Activated CD4-positive, alpha-beta T cell treated with anti-CD3 and anti-CD28 coated beads, Interleukin-2, amount 10 ng/mL, durations not matched to agents 7 days and 5 days (primary cell): ENCODE measurements at places on chromosomes 6 and 20. TPM values are rescaled to one million over a fixed set of nuclear protein-coding genes. Genes with fewer than 3 reads are reported as not detected.

Gene EDN1
- 0.10 TPM for total RNA-seq

Gene NNAT
- not detected for total RNA-seq

Gene OR2H2
- not detected for total RNA-seq

Gene MOXD1
- not detected for total RNA-seq

Gene EYA4
- total RNA-seq: not detected

Gene OPRL1
- 1.6 TPM for total RNA-seq

Gene OR2B6
- total RNA-seq: not detected

Gene WFDC11
- not detected for total RNA-seq

Gene HLA-DMB
- total RNA-seq: 8.5 TPM

Gene CPXM1
- not detected for total RNA-seq

Gene RAB44
- 0.08 TPM for total RNA-seq

Gene GSTA4
- total RNA-seq: 6.1 TPM

Gene ZC3H12D
- 16.5 TPM for total RNA-seq

Gene PBOV1
- total RNA-seq: not detected

Gene VSX1
- not detected for total RNA-seq

Gene BPIFB2
- total RNA-seq: not detected

Gene GGTLC1
- total RNA-seq: not detected

Gene SIM1
- total RNA-seq: not detected

Gene FABP7
- not detected for total RNA-seq

Gene ENPP5
- total RNA-seq: 0.23 TPM

Gene PTPRT
- total RNA-seq: not detected

Gene MLIP
- not detected for total RNA-seq

Gene MEI4
- not detected for total RNA-seq

Gene GRM1
- total RNA-seq: not detected

Gene GJA10
- total RNA-seq: not detected

Gene AKAP12
- 0.52 TPM for total RNA-seq

Gene BTNL2
- not detected for total RNA-seq

Gene ADGB
- total RNA-seq: not detected

Gene NR2E1
- not detected for total RNA-seq

Gene SYNDIG1
- total RNA-seq: not detected

Gene TPD52L1
- not detected for total RNA-seq

Gene RIPPLY2
- total RNA-seq: not detected

Gene FAM120B
- 33.0 TPM for total RNA-seq

Gene SALL4
- total RNA-seq: 0.17 TPM

Gene SPACA1
- total RNA-seq: not detected

Gene CNBD2
- 5.0 TPM for total RNA-seq

Gene SCRT2
- total RNA-seq: not detected

Gene POM121L2
- total RNA-seq: not detected

Gene PI3
- total RNA-seq: not detected

Gene WFDC2
- total RNA-seq: not detected

Gene BANF2
- not detected for total RNA-seq

Gene DEFB132
- total RNA-seq: not detected

Gene STMND1
- not detected for total RNA-seq

Gene RBM24
- total RNA-seq: not detected
